Right forelimb (tissue), 1 donor: ENCODE measurements at places on chromosomes 6 and 20.

- no peak for DNase-seq
These were observed 320.5 kb downstream of the MMUT start for GRCh38 chr6:49142421-49143151.

- no peak for DNase-seq
These were observed 171.6 kb downstream of the FOXC1 start for GRCh38 chr6:1781152-1781816.

DNA sequence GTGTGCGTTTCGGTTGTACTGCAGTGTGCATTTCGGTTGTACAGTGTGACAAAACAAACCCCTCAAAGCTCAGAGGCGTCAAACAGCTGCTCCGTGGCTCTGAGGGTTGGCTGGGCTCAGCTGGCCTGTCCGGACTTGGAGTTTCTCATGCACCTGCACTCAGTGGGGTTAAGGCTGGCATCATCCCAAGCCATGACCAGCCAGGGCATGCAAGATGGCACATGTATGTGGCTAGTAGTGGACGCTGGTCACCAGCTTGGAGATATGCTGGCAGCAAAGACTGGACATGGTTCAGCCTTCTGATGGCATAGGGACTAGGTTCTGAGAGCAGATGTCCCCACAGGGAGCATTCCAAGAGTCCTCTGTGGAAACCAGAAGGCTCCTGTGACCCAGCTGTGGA lies 187.2 kb downstream of the CDH4 start:
- no peak for DNase-seq

GRCh38 chr6:54254886-54255285 lies 53.4 kb upstream of the TINAG start:
- DNase-seq, result no peak

DNA sequence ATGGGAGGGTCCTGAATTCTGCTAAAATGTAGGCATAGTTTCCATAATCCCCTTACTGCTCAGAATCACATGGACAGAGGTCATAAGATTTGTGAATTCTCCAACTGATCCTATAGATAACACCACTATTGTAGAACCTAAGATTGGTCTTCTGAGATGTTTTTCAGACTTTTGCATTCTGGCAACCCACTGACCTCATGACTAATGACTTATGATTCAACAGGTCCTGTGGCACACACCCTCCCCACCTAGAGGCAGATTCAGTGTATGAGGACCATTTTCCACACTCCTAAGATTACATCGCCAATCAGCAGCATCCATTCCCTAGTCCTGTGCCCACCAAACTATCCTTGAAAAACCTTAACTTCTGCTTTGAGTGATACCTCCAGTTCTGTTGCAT lies 207.2 kb downstream of the BTBD9 start:
- DNase-seq, result no peak

GRCh38 chr20:37071481-37071911 lies 24.3 kb downstream of the RBL1 start:
- DNase-seq, result no peak

GRCh38 chr6:46137387-46137786 lies 7.6 kb downstream of the ENPP4 start:
- no peak for DNase-seq

DNA sequence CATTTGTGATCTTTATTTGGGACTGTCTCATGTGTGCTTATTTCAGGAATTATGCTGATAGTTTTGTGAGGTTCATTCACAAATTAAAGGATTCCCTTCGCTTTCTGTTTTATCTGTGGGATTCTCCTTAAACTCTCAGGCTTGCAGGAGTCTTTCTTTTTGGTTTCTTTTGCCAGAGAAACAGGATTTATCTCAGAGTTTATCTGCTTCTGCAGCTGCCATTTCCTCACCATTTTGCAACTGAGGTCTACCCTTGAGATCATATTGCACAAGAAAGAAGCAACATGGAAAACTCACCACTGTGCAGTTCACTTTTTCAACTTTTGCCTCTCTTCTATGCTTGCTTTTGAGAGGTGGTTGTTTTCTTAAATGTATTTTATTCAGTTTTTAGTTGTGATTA lies 201.0 kb downstream of the PRL start:
- no peak for DNase-seq

DNA sequence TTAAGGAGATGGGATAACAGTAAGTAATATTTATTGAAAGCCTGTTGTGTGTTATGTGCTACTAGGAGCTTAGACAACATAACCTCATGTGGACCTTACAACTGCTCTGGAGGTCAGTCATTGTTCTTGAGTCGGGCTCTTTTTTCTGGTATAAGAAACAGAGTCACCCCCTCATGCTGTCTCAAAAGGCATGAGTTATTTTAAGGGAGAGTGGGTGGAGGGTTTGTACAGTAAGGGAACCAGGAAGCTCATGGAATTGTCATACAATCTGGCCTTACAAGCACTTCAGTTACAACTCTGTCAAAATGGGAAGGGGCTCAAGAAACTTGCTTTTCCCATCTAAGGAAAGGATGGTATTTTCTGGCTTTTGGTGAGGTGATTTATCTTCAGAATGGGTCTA lies 16.5 kb upstream of the DSE start:
- DNase-seq, result no peak

DNA sequence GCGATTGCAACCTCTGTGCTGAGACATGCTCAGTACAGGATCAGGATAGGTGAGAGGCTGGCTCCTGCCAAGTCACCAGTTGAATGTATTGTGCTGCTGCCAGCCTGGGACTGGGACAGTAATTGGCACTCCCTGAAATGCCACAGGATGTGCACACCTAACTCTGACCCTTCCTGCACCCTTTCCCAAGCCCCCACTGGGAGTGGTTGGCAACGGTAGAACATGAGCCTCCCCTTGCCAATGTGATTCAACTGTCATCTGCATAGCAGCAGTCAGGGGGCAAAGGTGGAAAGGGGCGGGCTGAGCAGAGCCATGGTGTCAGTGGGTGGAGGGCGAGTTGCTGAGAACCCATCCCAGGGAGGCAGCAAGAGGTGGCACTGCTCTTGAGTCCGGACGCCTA lies 15.4 kb downstream of the SPINT3 start:
- DNase-seq, result no peak

- no peak for DNase-seq
These were observed 718.6 kb downstream of the QKI start for GRCh38 chr6:164133095-164133494.

DNA sequence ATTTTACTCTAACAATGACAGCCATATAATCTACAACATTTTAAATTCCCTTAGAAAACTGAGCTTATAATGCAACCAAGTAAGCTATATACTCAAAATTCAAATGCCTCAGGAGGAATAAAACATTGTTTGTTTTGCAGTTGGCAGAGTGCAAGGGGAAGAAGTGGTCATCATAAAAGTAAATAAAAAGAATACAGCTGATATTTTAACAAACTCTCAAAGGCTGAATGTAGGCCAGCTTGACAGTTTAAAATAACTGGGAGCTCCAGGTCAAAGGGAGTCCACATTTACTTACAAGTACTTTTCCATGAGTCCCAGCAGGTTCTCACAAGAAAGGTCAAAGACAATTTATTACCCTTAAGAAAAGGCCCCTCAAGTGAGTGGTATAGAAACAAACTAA lies 589.8 kb downstream of the BCKDHB start:
- DNase-seq, result no peak

GRCh38 chr20:46089167-46089416 lies 670 bp downstream of the NCOA5 start:
- no peak for DNase-seq

- DNase-seq, result no peak
These were observed 72.7 kb downstream of the ELOVL4 start for GRCh38 chr6:79874531-79875134.

GRCh38 chr6:154112181-154112809 lies 73.3 kb downstream of the OPRM1 start:
- DNase-seq, result no peak

- DNase-seq, result no peak
These were observed 13.9 kb downstream of the LRFN2 start for GRCh38 chr6:40573221-40573620.

DNA sequence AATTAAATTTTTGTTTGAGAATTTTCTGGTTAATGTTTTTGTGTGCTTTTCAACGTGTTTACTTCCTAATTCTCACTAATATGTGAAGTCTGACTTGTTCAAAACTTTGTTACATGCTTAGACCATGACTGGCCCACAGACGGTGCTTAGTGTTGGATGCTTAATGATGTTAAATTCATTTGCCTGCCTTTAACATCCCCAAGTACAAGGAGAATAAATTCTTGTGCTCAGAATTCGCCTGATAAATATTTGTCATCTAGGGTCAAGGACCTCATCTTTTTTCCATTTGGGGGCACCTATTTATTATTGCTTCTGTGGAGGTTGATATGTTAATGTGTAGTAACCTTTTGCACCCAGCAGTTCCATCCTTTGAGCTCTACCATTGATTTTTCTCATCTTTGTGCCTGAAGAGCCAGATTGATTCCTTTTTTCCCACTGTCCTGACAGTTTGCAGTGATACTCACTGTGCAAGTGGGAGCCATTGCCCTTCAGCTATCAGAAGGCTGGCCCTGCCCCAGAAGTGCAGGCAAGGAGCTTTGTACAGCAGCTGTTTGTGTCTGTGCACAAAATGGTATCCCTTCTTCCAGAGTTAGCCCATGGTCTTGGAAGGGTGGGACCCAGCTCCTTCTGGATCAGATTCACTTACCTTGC lies 170.8 kb downstream of the PDE7B start:
- DNase-seq, result no peak

- no peak for DNase-seq
These were observed 20.3 kb downstream of the CYP21A2 start for GRCh38 chr6:32058511-32058963.

DNA sequence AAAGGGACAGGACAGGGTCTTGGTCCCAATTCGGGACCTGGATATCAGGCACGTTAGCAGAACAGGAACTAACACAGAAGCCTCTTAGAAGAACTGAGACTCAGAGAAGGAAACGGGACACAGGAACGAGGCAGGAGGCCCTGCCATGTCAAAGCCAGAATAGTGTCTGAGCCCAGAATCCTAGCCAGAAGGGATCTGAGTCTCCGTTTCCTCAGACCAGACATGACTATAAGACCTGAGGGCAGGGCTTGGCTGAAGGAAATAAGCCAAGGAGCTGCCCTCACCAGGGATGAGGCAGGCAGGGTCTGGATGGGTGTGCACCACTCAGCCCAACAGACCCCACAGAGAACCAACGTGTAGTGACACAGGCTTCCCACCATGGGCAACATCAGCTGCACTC lies 40.3 kb downstream of the TRERF1 start:
- DNase-seq, result no peak

- no peak for DNase-seq
These were observed 624.1 kb downstream of the PKHD1 start for GRCh38 chr6:51463321-51463720.

DNA sequence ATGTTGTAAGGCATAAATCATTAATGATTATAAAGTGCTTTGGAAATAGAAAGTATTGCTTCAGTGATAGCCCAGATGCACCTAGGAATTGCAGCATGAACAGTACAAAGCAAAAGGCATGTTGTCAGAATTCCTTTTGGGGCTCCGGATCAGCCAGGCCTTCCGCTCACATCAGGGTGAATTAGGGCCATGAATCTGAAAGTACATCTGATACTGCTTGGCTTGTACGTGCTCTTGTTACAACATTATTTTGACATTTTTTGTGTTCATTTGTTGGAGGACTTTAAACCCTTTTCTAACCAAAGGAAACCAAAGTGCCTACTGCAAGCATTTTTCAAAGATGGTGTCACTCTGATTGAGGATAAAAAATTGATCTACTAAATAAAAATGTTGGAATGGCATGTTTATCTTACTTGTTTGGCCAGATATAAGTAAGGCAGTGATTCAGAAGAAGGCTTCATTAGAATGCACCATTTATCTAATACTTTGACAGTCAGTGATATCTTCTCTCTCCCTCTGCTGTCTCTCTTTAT lies 1005.6 kb upstream of the FLRT3 start:
- DNase-seq, result no peak

GRCh38 chr20:8306937-8307336 lies 174.9 kb downstream of the PLCB1 start:
- no peak for DNase-seq

DNA sequence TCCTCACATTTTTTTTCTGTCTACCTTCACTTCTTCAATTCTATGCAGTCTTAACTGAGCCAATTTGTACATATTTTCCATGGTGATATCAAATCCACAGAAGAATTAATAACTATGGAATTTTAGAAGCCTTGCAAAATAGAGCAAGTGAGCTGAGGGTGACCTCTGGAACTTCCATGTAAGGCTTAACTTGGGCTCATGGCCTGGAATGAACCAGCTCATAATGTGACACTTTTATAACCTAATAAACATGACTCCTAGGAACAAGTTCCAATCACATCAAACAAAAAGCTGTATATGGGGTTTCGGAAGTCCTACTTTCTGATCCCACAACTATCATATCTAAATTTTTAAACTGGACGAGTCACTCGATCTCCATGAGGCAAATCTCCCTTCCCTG lies 232.4 kb downstream of the FOXA2 start:
- DNase-seq, result no peak
